RCC 7860 (cell line): ENCODE measurements at places on chromosomes 3 and 15.

DNA sequence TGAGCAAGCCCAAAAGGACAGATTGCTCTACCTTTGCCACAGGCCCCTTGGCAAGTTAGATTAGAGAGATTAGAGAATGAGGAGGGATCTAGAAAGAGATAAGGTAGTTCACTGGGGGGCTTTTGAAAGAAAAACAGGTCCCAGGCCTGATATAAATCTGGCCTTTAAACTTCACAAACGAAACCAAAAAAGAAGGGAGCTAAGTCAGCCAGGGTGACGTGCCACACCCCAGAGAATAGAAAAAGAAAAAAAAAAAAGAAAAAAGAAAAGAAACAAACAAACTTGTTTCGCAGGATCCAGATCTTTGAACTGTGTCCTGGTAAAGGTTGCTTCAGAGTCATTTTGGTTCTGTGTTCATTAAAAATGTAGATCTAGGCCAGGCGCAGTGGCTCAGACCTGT, 3.6 kb downstream of the KAT2B start:
- DNase-seq: no peak

GRCh38 chr3:36864180-36865053, 80.4 kb downstream of the TRANK1 start:
- DNase-seq: no peak

DNA sequence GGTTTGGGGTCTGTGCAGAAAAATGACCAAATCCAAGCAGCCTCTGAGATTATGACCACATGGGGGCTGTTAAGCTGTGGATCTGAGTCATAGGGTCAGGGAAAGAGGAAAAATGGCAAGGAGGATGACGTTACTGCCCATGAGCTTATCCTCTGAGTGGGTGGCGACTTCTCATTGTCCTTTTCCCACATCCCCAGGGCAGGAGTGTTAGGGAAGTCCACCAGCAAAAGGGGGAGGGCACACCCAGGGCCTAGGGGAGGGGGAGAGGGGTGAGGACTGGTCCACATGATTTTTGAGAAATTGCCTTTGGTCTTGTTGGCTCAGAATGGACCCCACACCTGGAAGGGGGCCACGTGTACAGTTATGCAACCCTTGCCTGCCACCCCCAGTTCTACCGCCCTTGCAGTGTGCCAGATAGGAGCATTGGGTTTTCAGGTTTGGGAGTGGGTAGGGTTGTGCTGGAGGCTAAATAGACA, 2.6 kb downstream of the CD276 start:
- DNase-seq: peak; percentile 68

- no peak for DNase-seq
These were observed 150.5 kb upstream of the UBE2E2 start for GRCh38 chr3:23052620-23053019.

GRCh38 chr3:170387950-170388349, 30.4 kb downstream of the SKIL start:
- DNase-seq: no peak

DNA sequence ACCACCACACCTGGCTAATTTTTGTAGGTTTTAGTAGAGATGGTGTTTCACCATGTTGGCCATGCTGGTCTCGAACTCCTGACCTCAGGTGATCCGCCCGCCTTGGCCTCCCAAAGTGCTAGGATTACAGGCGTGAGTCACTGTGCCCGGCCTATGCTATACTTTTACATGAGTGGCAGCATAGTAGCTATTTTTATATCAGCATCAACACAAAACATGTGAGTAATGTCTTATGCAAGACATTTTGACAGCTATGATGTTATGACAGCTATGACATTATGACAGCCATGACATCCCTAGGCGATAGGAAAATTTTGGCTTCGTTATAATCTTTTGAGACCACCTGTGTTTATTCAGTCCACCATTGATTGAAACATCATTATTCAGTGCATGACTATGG, 4.1 kb upstream of the NAALADL2 start:
- no peak for DNase-seq

GRCh38 chr3:143158014-143158988, 38.7 kb downstream of the CHST2 start:
- peak; percentile 14 for DNase-seq

GRCh38 chr3:150248888-150249681, 159.0 kb upstream of the TSC22D2 start:
- no peak for DNase-seq

DNA sequence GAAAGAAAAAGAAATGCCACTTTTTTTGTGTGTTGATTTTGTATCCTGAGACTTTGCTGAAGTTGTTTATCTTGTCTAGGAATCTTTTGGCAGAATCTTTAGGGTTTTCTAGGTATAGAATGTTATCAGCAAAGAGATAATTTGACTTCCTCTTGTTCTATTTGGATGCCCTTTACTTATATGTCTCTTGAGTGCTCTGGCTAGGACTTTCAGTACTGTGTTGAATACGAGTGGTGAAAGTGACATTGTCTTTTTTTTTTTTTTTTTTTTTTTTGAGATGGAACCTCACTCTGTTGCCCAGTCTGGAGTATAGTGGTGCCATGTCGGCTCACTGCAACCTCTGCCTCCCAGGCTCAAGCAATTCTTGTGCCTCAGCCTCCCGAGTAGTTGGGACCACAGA, 64.7 kb upstream of the NPHP3 start:
- DNase-seq: no peak

DNA sequence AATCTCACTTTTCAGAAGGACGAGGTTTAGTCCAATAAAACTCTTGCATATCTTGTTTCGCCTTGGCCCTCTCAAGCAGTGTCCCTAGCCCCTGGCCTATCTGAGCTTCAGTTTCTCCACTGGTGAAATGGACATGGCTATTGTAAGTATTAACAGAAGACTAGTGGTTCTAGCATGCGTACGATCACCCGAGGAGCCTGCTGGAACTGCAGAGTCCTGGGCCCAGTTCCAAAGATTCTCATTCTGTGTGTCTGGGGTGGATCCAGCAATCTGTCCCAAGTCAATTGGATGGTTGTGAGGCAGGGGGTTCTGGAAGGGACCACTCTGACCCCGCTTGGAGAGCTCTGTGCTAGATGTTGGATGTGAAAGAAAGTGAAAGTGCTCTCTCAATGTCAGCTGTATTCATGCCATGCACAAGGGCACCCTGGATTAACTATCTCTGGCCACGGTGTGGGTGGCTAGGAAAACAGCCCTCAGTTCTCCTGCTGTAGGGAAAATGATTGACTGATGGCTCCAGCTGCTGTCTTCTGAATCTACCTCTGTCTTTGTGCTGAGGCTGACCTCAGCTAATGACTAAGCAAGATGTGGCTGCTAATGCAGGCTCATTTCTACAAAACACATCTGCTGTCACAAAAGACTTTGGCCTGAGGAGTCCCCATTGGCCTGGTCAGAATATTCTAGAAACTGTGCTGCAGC, 1.9 kb upstream of the PLA1A start:
- DNase-seq: peak; percentile 21

- DNase-seq: no peak
These were observed 456 bp upstream of the C15orf61 start for GRCh38 chr15:67520321-67521028.

DNA sequence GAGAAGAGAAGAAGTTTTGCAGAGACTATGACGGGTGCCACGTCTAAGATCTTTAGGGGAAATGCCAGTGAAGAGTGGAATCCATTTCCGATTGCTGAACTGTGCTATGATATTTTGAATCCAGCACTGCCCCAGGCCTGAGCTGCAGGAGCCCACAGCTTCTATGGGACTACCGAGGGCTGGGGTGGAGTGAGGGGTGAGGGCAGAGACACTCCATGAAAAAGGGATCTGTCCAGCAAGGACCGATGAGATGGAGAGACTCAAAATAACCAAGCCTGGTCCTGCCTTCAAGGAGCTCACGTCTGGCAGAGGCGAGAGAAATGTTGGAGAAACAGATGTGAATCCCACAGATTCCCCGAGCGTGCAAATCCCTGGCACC, 79.8 kb upstream of the MEF2A start:
- no peak for DNase-seq

DNA sequence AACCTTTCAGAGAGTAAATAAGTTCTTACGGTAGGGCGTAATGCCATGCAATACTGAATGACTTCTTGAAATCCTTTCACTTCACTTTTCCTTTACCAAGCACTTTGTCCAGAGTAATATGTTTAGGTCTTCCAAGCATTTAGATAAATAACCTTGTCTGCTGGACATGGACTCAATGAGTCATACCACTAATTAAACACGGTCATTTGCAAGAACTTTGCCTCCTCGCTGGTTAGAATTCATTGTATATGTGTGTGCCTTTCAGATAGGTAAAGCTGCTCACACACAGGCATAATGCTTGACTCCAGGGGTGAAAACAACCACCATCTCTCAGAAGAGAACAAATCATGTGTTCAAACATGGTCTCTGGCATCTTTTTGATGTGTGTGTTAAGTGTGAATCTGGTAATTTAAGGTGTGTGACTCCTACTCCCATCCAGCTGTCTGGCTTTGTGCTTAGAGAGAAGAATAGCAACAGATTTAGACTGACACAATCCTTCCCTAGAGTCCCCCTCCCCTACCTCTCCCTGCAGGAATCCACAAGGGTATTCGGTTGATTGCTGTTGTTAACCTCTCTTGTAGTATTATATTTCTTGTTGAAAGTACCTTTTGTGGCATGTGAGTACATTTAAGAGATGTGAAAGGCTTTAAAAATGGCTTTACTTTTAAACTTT, 419.0 kb downstream of the CNTN4 start:
- no peak for DNase-seq
